ENCODE measurements at places on chromosomes 7 and 10.

DNA sequence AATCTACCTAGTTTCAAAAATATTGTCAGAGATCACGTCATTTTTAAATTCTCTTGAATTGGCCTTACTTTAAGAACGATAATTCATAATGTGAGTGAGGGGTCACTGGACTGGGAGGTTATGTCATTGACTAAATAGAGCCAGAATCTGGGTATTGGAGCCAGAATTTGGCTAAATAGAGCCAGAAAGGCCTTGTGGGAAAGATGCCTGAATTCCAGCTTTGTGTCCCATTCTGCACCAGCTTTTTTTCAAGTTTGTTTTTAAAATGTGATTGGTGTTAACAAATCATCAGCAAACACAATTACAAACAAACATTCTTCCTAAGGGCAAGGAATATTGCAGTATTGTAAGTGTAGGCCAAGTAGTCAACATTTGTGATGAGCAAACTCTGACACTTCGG lies 233.2 kb upstream of the PRKCQ start:
- DNase-seq = no peak

GRCh38 chr10:75231672-75232581 lies 3.8 kb downstream of the COMTD1 start:
- no peak for DNase-seq

- DNase-seq = no peak
Measured at GRCh38 chr7:102468478-102469350, 3.9 kb downstream of the LRWD1 start.

- DNase-seq = no peak
Measured at GRCh38 chr10:79092292-79092896, 23.6 kb downstream of the ZMIZ1 start.

- no peak for DNase-seq
Measured at GRCh38 chr10:17033529-17034260, 95.9 kb downstream of the CUBN start.

- no peak for DNase-seq
Measured at GRCh38 chr10:123187781-123188180, 33.6 kb downstream of the BUB3 start.

DNA sequence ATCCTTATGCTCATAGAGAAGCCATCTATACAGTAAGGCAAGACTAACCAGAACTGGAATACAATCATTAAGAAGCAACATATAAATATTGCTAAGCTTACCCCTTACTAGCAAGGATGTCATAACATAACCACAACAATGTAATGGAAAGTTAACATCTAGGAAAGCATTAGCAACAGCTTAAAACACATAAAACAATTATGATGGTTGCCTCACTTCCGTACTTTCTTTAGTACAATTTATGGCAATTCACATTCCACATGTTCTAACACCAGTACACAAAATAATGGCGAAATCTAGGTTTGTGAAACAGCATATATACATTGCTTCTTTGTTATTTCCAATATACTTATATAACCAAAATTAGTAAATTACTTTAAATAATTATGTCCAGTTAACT lies 195.0 kb downstream of the AHR start:
- DNase-seq = no peak

DNA sequence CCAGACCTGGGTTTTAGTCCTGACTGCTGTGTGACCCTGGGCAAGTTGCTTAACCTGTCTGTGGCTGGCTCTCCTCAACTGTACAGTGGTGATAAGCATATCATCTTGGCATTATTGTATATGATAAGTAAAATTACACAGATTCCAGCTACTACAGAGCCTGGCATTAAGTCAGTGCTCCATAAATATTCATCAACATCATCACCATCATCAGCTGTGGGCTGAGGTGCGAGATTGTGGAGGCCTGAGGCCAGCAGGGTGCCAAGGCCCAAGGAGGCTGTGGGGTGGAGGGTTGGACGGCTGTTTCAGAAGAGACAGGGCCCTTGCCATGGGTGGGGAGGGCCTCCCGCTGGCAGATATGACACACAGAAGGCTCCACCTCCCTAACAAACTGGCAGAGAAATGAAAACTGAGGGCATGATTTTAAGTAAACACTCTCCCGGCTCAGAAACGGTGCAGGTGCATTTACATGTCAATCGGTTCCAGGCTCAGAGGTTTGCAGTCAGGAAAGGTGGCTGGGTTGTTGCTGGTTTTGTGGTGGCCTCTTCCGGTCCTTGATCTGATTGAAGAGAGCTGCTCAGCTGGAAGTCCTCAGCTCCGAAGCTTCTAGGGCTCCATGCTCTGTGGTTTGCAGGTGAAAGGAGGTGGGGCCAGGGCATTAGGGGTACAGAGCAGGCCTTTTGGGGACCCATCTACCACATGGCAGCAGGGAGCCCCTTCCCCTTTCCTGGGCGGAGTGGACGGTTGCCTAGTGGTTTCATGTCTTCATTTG lies 10.2 kb downstream of the CRYGN start:
- peak; percentile 66 for DNase-seq

DNA sequence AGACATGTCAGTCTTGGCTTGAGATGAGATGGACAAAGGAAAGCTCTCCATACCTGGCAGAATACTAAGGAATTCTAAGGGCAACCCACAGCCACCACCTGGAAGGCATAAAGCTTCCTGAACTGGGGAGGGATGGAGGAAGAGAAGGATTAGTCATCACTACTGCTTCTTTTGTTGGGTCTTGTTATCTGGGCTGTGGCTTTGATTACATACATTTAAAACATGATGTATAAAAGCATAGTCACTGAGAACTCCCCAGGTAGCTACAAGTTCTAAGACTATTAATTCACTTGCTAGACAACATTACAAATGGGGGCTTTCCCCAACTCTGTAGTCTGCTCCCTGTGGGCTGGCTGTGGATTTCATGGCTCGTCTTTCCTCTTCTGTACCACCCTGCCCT lies 58.2 kb downstream of the RBM33 start:
- no peak for DNase-seq

DNA sequence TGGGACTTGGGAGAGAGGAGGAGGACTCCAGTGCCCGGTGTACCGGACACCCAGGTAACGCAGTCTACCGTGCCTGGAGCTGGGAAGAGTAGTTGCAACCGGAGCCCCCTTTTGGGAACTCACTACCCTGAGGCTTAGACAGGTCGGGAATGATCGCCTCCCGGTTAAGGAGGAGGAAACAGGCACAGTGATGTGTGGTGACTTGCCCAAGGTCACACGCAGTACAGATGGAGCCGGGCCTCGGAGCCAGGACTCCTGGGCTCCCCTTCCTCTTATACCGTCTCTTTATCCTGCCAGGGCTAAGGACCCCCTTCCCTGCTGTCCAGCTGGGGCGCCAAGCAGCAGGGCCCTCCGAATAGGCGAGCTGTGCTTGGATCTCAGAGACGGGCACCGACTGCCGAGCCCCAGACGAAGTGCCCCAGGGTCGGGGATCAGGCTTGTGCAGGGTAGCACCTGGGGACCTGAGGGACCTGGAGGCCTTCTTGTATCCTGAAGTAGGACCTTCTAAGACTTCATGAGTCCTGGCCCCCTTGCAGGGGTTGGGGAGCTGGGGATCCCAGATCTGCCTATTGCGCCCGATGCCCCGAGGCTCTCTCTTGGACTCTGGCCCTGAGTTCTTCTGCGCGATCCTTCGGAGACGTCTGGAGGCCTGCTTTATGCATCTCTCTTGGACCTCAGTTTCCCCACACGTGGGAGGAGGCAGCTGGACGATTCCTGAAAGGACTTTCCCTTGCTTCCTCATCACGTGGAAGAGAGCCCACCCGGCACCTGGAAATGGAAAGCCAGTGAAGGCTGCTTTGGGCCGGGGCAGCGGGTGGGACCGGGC lies 767 bp upstream of the CYP26A1 start:
- DNase-seq = peak; percentile 53

DNA sequence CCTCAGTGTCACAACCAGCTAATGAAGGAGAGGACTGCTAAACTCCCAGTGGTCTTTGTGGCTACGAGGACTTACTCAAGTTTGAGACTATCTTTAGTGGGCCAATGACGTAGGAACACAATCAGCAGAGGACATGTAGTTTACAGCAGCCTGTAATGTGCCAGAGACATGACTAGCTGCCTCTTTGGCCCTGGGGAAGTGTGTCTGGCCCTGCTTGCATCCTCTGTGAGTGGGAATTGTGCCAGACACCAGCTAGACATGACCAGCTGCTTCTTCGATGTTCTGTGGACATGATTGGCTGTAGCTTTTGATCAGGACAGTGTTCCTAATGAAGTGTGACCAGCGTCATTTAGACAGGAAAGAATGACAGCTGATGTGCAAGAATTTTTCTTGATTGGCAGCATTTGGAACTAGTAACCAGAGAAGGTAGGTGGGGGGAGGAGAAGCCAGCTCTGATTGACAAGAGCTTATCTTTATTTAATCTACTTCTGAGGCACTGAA lies 141.7 kb downstream of the AUTS2 start:
- no peak for DNase-seq

DNA sequence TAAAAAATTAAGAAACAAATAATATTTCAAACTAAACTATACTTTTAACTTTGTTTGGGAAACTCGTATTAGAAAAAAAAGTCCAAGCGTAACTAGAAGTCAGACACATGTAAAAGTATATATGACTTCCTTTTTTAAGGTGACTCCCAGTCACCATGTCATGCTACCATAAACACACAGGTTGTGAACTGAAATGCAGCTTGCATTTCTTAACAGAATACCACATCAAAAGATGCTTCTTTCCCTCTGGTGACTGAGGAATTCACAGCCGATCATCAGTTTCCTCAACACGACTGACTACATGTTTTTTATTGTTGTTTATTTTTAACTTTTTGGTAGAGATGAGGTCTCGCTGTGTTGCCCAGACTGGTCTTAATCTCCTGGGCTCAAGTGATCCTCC lies 445.0 kb downstream of the PARD3 start:
- DNase-seq = no peak

GRCh38 chr7:27083646-27084045 lies 12.2 kb downstream of the HOXA1 start:
- DNase-seq = no peak

- no peak for DNase-seq
Measured at GRCh38 chr7:111883241-111883640, 320.9 kb upstream of the IMMP2L start.

GRCh38 chr7:83452256-83452655 lies 196.7 kb downstream of the SEMA3E start:
- no peak for DNase-seq

DNA sequence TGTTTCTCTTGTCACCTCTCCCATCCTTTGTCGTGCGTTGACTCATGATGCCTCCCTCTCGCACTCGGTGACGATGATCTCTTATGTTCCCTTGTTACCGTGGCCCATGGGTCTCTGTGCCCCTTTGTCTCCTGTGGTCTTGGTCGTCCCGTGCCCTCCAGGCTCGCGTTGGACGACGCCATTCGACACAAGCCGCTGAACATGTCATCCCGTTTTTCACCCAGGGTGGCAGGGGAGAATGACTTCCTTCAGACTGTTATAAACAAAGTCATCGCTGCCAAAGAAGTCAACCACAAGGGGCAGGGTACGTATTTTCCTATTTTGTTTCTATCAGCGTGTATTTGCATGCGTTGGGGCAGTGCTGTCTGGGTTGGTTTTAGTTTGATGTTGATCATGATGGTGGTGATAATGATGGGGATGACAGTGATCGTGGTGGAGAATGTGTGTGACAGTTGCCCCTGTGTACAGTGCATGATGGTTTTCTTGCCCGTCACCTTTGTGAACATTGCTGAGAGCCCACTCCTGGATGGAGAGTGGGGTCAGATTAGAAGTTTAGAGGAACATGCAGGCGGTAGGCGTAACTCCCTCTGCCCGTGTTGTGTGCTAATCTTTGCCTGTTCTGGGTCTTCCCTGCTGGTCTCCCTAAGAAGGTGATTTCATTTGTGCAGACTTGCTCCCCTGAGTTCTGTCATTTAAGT lies 107.0 kb downstream of the DOCK1 start:
- DNase-seq = no peak

DNA sequence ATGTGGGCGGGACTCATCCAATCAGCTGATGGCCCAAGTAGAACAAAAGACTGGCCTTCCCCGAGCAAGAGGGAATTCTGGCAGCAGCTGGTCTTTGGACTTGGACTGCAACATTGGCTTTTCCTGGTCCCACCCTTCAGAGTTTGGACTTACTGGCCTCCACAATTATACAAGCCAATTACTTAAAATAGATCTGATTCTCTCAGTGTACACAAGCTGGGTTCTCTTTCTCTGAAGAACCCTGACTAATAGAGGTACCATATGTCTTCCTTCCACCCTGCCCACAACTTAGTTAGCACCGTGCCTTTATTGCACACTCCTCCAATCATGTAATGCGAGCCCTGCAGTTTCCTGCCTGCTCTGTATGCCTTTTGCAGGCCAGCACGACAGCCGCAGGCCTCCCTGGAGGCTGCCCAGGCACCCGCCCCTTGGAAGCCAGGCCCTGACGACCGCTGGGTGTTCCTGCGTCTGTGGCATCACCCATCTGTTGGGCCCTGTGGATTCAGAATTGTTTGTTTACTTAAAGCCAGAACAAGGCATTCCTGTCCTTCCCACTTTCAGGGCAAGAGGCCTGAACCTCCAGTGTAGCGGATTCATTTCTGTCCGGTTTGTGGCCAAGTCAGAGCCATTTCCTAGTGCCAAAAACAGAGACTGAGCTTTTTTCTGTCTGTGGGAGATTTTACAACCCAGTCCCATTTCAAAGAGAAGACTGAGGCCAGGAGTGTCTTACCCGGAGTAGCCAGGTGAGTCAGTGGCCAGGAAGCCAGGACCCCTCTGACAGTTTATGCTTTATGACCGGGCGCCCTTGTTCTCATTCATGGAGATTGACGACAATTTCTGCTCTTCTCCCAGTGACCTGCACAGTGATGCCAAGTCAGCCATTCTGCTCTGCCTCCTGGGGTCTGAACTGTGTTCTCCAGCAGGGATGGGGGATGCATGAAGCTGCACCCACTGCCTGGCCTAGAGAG lies 968 bp upstream of the INMT start:
- no peak for DNase-seq
